ENCODE measurements at places on chromosomes 13 and 19.

GRCh38 chr13:98265692-98266551, 88.9 kb upstream of the RNF113B start:
- DNase-seq: no peak

- no peak for DNase-seq
Observed at GRCh38 chr19:1112268-1113029, 8.7 kb downstream of the GPX4 start.

DNA sequence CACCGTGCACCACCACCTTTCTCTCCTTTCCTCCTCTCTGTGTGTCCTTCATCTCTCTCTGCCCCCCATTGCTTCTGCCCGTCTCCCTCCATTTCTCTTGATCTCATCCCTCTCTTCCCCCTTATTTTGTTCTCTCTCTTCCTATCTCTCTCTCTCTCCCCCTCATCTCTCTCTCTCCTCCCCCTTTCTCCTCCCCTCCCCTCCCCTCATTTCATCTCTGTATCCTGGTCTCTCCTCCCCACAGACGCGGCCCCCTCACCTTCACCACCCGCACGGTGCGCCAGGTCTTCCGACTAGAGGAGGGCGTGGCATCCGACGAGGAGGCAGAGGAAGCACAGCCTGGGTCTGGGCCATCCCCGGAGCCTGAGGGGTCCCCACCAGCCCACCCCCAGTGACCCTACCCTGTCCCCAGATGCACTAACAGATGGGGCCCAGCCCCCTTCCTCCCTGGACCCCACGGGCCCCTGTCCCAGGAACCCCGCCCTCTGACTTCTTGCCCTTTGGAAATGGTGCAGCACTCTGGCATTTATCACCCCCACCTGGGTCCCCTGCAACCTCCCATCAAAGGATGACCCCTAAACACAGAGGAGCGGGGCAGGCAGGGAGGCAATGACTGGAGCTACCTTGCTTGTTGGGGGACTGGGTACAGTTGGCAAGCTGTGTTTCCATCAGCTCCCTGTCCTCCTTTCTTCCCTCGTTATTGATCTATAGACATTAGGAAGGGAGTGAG, 19.6 kb downstream of the KCNC3 start:
- no peak for DNase-seq

GRCh38 chr13:63774133-63774532, 2358.5 kb upstream of the PCDH20 start:
- no peak for DNase-seq

DNA sequence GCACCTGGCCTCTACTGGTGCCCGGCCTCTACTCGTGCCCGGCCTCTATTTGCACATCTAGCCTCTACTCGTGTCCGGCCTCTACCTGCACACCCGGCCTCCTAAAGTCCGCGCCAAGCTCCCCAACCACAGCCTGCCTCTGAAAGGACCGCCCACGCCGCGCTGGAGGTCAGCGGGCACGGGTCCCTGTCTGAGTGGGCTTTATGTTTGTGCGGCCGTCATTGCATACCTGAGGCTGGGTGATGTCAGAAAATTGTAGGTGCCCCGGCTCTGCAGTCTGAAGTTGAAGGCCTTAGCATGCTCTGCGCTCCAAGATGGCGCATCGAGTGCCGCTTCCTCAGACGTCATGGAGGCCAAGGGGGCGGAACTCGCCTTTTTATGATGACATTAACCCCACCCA, 1.1 kb downstream of the ZNF135 start:
- no peak for DNase-seq

- peak; percentile 20 for DNase-seq
Observed at GRCh38 chr19:7605490-7606222, 10.0 kb downstream of the CAMSAP3 start.

GRCh38 chr13:103948426-103948825, 882.2 kb upstream of the SLC10A2 start:
- no peak for DNase-seq

GRCh38 chr19:57267291-57267690, 13.0 kb upstream of the ZNF460 start:
- DNase-seq: no peak

- no peak for DNase-seq
Observed at GRCh38 chr19:56423985-56424353, 19.8 kb downstream of the ZNF583 start.

DNA sequence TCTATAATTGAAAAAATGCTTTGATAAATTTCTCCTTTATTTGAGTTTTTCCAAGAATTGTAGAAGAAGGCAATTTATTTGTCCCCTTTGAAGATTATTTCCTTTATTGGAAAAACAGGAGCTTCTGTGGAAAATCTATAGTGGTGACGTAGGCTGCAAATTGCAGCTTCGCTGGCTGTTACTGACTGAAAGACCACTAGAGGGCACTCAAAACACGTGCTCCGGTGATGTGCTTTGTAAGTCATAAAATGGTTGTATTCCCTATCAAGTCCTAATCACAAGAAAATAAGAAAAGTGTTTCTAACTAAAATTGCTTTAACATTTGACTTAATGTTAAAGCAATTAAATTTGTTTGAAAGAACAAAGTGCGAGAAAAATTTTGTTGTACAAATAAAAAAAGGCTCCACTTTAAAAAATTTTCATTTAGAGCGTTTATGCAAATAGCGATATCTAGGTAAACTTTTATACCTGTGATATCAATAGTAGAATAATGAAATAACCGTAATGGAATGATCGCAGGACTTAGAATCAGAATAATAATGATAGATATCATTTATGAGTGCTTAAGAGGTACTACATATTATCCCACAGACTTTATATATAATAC, 638.2 kb upstream of the SPRY2 start:
- no peak for DNase-seq

GRCh38 chr13:24161010-24161775, 673 bp downstream of the SPATA13 start:
- peak; percentile 21 for DNase-seq

DNA sequence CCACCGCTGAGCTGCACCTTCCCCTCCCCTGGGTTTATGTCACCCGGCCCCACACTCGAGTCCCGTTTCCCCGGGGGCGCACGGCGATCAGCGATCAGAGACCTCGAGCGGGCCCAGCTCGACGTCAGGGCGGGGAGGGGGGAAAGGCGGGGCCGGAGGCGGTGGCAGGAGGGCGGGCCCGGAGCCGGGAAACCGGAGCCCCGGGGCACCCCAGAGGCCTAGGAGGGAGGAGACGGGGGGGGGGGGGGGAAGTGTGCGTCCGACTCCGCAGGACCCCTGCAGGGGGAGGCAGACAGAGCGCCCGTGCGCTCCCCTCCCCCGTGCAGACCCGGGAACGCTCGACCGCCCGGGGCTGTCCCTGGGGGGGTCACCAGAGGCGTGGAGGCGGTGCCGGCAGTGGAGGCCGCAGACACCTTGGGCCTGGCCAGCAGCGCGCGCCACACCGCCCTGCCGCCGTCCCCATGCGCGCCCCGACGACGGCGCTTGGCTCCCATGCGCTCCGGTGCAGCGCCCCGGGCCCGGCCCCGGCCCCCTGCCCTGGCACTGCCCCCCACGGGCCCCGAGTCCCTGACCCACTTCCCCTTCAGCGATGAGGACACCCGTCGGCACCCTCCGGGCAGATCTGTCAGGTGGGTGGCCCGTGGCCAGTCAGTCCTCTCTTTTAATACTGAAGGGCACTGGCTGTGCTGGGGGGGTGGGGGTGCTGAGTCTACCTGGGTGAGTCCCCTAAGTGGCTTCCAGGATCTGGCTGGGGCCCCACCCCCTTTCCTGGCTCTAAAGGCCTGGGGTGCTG, 11.8 kb downstream of the PDE4A start:
- no peak for DNase-seq

DNA sequence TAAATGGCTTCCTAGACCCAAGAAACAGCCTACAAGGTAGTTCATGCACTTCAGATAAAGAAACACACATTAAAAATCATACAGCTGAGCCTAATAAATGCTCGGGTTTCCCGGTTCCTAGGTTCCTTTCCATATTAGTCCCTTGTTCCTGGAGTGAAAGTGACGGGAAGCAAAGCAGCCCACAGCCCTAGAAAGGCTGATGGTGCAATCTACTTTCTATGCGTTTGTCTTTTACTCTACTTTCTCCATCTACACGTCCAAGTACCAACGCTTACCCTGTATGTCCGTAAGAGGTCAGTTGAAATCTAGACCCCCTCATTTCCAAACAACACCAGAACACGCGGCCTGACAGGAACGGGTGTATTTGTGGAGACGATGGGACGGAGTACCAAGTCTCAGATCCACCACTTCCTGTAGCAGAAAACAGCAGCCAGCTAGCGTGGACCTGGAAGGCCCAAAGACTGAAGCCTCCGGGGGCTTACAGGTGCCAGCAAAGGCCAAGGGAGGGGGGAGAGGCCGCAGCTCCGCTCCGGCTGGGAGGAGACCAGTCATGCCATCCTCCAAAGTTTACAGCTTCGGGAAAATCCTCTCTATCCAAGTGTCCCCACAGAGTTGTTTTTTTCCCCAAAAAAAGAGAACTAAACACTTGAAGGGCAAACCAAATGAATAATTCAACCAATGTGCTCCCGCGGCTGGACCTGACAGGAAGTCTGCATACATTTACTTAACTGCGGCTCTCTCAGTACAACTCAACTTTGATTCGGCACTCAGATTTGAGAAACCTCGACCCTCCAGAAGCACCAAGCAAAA, 34.1 kb downstream of the STK24 start:
- DNase-seq: no peak

DNA sequence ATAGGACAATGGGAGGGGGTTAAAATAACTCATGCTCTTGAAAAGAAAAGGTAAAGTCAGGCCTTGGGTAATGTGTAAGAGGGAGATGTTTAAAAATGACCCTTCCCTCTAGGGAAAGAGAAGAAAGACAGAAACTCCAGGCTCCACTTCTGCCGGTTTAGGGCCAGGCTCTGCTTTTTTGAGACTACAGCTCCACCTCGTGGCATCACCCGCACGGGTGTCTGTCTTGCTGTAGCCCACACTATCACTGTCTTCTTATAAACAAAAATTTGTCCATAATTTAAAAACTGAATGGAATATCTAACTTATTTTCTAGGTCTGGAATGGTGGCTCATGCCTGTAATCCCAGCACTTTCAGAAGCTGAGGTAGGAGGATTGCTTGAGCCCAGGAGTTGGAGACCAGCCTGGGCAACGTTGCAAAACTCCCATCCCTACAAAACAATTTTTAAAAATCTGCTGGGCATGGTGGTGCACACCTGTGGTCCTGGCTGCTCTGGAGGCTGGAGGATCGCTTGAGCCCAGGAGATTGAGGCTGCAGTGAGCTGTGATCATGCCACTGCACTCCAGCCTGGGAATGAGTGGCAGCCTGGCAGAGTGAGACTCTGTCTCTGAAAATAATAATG, 65.1 kb upstream of the GTF3A start:
- DNase-seq: peak; percentile 35

DNA sequence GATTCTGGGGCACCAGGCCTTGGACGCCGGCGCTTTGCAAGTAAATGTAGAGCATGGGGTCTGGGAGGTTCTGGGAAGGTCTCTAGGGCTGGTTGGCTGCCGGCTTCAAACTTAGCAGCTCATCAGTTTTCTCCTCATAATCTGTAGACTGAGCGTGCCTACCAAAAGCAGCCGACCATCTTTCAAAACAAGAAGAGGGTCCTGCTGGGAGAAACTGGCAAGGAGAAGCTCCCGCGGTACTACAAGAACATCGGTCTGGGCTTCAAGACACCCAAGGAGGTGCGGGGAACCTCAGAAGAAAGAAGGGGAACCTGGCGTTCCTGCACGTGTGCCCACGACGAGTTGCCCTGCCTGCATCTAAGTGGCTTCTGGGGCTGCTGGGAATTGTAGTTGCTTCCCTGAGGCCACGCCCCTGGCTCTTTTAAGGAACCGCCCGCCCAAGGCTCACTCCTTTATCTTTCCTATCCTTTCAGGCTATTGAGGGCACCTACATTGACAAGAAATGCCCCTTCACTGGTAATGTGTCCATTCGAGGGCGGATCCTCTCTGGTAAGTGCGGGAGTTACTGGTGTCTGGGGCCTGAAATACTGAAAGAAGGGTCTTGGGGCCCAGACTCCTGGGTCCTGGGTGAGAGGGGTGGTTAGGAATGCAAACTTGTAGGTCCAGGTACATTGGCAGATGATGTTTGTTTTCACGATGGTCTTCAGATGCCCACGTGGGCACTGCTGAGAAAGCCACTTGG, 984 bp downstream of the RPS11 start:
- peak; percentile 63 for DNase-seq

DNA sequence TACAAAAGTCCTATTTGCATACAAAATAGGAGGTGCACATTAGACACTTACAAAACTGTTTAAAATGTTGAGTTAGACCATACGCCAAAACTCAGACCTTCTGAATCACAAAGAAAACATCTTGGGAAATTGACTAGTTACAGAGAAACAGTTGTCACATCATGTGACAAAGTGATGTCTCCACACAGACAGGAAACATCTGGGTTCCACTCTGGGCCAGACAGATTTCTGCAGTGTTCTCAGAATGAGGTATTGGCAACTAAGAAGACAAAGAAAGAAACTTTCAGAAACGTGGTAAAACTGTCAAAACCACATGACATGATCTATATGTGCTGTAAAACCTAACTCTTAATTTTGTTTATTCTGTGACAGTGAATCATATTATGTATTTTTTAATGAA, 6.7 kb downstream of the ZNF793 start:
- no peak for DNase-seq

GRCh38 chr19:36081385-36081784, 26.7 kb downstream of the WDR62 start:
- DNase-seq: no peak

DNA sequence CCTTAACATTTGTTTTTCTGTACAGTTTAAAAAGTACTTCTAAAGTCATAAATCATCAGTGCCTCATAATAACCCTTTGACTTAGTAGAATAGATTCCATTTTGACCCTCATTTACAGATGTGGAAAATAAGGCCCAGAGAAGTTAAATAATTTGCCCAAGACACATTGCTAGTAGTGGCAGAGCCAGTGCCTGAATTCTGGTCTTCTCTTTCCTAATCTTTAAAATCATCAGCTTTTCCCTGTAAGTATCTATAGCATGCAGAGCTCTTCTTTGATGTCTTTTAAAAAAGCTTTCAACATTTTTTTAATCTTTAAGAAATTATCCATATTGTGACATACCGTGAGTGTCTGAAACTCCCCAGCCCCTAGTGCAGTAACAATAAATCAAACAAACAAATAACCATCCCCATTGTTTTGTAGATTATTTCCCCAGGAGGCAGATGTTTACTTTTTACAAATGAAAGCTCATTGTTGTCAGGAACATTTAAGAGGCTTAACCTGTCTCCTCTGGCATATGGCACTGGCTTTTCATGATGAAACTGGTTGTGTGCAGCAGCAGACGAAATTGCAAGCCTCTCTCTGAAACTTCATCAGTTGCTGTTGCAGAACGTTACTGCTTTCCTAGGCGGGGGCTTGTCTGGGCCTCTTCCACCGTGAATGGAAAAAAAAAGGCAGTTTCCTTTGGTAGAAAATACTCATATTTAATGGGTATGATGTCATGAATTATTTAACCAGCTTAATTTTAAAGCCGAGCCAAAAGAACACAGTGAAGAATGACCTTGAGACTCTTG, 31.7 kb upstream of the PCDH8 start:
- DNase-seq: no peak

DNA sequence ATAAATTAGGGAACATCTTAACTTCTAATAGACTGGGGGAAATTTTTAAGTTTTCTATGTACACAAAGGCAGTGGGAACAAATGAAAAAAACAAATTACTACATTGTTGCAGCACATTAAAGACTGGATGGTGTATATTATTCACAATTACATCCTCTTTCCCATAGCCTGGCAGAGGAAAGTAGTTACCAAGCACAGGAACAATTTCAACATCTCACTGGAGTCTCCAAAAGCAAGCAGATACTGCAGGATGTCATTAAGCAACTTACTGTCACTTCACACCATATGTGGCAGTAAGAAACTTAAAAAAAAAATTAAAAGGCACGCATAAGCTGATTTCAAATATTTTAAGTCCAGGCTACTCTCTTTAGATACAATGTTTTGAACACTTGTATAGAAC, 6.4 kb upstream of the EFNB2 start:
- no peak for DNase-seq

GRCh38 chr19:45446295-45446694, 21.5 kb upstream of the FOSB start:
- DNase-seq: no peak
